GF-D8 (cell line): ENCODE measurements at places on chromosomes 5 and 9.
A peak's percentile ranks its signal among the peaks of the same experiment; 100 is the strongest.

DNA sequence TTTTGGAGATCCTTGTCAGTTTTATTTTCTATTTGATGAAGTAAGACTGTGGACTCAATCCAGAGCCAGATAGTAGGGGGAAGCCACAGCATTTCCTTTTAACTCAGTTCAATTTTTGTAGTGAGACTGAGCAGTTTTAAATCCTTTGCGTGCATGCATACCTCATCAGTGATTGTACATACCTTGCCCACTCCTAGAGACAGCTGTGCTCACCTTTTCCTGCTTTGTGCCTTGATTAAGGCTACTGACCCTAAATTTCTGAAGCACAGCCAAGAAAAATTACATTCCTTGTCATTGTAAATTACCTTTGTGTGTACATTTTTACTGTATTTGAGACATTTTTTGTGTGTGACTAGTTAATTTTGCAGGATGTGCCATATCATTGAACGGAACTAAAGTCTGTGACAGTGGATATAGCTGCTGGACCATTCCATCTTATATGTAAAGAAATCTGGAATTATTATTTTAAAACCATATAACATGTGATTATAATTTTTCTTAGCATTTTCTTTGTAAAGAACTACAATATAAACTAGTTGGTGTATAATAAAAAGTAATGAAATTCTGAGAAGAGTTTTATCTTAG lies 17.8 kb downstream of the DIMT1 start:
- no peak for DNase-seq

DNA sequence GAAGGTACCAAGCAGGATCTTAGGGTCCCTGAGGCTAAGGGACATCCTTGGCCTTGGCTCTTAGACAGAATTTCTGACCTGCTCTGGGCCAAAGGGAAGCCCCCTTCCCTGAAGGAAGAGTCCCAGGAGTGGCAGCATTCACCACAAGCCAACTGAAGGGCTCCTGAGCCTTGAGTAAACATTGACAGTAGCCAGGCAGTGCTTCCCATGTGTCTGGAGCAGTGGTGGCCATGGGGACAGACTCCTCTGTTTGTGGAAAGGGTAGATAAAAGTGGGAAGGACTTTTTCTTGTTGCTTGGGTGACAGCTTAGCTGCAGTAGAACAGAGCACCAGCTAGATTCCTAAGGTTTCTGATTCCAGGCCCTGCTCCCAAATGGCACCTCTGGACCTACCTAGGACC lies 61.4 kb upstream of the VLDLR start:
- no peak for DNase-seq

DNA sequence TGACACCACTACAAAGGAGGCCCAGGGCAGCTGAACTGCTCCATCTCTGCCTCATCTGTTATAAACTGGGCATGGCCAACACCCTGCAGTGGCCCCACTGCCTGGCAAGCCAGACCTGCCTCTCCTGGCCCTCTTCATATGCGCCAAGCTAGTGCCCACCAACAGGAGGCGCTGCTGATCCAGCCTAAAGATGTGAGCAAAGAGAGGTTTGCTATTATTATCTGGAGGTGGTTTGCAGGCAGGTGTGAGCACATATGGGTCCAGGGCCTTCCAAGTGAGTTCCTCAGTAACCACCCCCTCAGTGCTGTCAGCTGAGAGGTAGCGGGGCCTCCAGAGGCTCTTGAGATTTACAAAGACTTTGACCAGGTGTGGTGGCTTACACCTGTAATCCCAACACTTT lies 232.2 kb downstream of the SYK start:
- no peak for DNase-seq

GRCh38 chr5:88391116-88391515 lies 122.5 kb upstream of the TMEM161B start:
- no peak for DNase-seq

DNA sequence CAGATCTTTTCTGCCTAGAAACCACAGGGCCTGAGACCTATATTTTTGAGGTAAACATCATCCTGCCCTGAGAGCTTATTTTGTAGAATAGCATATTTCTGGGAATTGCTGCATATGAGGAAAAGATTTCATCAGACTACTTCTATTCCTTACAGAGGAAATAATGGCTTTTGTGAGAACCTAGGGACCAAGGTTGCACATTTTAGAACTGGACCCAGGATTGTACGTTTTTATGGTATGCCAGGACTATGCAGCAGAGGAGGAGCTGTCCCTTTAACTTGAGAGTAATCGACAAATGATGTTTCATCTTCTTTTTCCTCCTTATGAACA lies 2.2 kb upstream of the ALDH1A1 start:
- no peak for DNase-seq

DNA sequence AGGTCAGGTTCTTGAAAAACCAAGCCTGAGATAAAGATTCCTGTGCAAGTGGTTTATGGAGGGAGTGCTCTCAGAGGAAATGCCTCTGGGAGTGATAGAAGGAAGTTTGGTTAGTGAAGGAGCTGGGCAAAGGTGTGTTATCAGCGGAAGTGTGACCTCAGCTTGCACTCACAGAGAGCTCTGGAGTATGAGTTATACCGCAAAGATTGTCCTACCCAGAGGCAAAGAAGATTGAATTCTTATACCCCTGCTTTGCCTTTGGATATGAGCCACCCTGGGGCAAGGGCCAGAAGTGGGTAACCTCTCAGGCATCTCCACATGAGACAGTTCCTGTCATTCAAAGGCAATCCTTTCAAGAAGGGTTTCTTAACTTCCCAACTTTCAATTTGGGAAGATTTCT lies 145.6 kb downstream of the MUSK start:
- no peak for DNase-seq

GRCh38 chr9:99307851-99308250 lies 85.8 kb downstream of the SEC61B start:
- no peak for DNase-seq

- no peak for DNase-seq
These were observed 30.5 kb downstream of the TRIO start for GRCh38 chr5:14173377-14174229.

- DNase-seq, result no peak
These were observed 3.2 kb downstream of the SNX30 start for GRCh38 chr9:112753725-112754124.

GRCh38 chr9:88447431-88447830 lies 59.2 kb downstream of the SPIN1 start:
- DNase-seq, result no peak

GRCh38 chr5:159639590-159639989 lies 276.7 kb upstream of the ADRA1B start:
- no peak for DNase-seq

DNA sequence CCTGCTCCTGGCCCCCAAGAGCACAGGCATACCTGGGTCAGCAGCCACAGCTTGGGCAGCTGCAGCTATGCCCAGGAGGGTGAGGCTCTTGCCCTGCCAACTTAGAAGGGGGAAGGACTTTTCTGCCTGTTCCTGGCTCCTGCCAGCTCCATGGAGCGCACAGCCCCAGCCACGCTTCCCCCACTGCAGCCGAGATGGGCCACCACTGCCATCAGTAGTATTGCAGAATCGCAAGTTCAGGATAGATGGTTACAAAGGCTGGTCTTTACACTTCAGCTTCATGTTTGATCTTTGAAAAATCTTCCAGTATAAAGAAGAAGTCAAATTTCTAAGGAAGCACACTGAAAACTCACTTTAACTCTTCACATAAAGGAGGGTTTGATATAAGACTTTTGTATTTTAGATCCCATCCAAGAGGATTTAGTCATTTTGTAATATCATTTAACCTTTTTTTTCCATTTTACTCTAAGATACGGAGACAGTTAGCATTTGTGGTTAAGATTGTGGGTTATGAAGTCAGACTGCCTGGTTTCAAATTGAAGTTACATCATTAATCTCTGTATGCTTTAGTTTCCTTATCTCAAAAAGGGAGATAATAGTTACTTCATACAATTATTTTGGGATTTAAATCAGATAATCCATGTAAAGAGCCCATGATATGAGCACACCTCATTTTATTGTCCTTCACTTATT lies 81.8 kb downstream of the NLN start:
- peak; percentile 54 for DNase-seq

DNA sequence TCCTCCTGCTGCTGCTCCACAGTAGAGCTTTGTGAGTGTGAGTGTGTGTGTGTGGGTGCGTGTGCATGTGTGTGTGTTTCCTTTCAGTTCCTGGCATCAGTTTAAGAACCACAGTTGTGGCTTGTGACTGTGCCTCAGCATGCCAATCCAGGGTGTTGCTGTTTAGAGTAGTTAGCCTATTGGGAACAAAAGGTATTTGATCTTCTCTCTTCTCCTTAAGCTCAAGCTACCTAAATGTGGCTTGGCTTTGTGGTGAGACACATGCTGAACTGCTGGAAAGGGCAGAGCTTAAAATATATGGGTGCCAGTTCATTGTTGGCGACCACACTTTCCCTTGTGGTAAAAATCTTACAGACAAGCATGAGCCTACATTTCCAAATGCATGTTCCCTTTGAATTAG lies 116.6 kb upstream of the BNC2 start:
- DNase-seq, result no peak

DNA sequence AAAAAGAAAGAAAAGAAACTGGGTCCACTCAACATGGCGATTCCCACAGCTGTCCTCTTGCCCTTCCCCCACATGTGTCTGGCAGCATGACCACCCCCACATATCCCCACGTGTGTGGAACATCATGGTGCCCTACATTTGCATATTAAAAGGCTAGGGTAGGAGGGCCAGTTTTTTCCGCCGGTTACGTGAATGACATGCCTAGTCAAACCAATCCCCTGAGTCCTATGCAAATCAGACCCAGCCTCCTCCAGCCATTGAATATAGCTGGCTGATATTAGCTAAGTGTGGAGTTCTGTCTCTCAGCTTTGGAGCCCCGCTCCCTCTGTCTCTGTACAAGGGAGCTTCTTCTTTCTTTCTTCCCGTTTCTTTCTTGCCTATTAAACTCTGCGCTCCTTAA lies 33.0 kb upstream of the CCDC112 start:
- DNase-seq, result no peak

GRCh38 chr5:174307656-174308271 lies 262.3 kb downstream of the NSG2 start:
- DNase-seq, result no peak

DNA sequence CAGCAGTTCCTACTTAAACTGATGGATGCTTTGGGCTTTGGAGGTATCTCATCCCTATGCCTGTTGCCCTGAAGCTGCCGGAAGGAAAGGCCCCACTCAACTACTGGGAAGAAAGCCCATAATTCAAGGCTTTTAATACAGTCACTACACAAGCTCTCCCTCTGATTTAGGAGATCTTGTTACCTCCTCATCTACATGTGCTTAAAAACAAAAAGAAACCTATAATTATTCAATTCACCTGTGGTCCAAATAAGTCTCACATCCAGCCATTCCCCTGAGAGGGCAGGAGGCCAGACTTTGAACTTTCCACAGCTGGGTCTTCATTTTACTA lies 715 bp upstream of the LEAP2 start:
- no peak for DNase-seq

DNA sequence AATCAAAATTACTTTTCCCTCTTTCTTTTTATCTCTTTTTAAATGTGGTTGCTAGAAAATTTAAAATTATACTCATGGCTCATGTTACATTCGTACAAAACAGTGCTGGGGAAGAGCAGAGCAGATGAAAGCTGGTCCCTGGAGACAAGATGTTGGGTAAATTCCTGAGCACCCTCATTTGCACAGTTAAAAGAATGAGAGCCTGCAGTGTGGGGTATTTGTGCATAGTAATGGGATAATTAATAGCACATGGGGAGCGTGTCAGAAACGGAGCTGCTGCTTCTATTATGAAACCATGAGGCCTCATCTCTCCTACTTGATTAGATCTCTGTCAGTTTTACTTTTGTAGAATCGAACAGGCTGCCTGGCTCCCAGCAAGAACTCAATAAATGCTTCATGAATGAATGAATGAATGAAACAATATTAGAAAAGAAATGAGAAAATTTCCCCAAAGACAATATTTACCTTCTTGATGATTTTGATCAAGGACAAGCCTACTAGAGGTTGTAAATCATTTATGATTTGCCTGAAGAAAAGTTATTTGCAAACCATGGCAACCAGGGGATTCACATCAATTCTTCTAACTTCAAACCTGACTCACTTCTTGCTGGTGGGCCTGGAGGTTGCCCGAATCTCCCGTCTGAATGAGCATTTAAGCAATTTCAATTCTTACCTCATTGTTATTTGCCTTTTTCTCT lies 177.2 kb upstream of the TUT7 start:
- no peak for DNase-seq

GRCh38 chr9:122097679-122098315 lies 4.7 kb upstream of the TTLL11 start:
- DNase-seq, result peak; percentile 32

DNA sequence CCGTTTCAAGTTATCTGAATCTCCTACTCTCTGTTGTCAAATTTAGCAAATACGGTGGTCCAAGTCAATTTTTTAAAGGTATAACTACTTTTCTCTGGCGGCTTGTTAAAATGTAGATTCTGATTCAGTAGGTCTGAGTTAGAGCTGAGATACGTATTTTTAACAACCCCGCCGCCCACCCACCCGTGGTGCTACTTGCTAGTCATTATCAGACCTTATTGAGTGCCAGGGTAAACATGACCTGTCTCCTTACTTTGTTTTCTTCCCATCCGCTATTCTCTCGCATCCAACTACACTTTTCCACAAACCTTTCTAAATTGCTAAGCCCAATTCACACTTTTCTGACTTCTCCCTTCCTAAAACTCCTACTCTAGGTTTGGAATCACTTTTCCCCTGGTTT lies 694 bp upstream of the PLAA start:
- DNase-seq, result no peak

DNA sequence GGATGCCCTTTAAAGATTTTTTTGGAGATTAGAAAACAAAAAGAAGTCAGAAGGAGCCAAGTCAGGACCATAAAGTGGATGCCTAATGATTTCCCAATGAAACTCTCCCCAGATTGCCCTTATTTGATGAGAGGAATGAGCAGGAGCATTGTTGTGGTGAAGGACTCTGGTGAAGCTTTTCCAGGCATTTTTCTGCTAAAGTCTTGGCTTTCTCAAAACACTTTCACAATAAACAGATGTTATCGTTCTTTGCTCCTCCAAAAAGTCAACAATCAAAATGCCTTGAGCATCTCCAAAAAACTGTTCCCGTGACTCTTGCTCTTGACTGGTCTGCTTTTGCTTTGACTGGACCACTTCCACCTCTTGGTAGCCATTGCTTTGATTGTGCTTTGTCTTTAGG lies 121.8 kb downstream of the CAAP1 start:
- DNase-seq, result no peak

DNA sequence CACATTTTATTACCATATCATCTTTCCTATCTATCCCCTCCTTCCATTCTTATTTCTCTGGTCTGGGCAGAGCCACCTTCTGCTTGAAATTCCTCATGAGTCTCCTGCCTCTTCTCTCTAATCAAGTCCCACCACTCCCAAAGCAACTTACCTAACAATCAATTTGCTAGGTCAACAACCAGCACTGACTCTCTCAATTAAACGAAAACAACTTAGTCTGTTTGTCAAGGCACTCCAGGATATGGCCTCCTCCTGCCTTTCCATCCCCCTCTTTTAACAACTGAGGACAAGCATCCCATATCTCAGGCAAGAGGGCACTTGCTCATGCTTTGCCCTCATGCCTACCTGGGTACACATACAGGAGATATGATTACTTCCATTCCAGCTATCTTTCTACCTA lies 47.4 kb downstream of the HCN1 start:
- DNase-seq, result no peak

GRCh38 chr9:86064220-86064619 lies 35.1 kb downstream of the GOLM1 start:
- DNase-seq, result no peak

- DNase-seq, result no peak
These were observed 8.3 kb downstream of the CDC14B start for GRCh38 chr9:96611302-96611701.

- DNase-seq, result no peak
These were observed 172.2 kb downstream of the TRPM3 start for GRCh38 chr9:70949239-70949638.
